Epithelial cell of esophagus (primary cell): ENCODE measurements at places on chromosomes 12 and 14.

DNA sequence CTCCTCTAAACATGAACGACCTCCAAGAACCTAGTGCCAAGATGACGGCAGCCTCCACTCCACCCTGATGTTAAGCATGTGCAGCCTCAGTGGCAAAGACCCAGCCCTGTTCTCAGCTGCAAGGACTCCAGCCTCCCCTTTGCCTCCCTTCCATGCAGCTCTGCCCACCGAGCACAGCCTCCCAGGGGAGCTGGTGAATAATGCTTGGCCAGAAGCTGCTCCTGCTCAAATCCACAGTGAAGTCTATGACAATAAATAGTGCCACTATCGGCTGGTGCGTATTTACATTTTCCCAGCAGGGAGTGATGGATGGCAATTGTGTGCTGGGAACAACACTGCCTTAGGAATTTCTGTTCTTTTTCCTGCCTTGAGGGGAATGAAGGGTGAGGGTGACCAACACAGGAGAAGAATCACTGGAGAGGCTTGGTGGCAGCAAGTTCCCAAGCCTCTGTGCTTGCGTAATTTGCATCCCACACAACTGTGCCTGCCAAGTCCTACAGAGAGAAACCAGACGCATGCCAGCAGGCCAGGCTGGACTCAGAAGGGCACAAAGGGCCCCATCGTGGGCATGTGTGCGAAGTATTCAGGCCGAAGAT lies 29.9 kb upstream of the TC2N start:
- no peak for DNase-seq

- no peak for DNase-seq
Measured at GRCh38 chr12:52218001-52218400, 15.0 kb upstream of the KRT7 start.

- peak; percentile 55 for DNase-seq
Measured at GRCh38 chr12:92469837-92470236, 233.0 kb upstream of the PLEKHG7 start.

DNA sequence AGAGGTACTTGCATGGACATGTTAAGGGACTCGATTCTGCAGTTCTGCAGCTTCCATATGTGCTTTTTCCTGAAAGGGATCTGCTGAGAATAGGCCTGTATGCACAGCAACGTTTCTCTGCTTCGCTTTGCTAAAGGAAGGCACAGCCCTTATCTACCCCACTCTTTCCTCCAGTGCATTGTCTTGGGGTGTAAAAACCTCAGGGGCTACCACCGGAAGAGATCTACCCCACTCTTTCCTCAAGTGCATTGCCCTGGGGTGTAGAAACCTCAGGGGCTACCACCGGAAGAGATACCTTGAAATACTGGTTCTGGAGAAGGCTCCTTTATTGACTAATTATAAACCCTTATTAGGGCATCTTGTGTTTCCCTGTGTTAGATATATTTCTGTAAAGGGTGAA lies 52.9 kb downstream of the SEL1L start:
- DNase-seq = no peak

DNA sequence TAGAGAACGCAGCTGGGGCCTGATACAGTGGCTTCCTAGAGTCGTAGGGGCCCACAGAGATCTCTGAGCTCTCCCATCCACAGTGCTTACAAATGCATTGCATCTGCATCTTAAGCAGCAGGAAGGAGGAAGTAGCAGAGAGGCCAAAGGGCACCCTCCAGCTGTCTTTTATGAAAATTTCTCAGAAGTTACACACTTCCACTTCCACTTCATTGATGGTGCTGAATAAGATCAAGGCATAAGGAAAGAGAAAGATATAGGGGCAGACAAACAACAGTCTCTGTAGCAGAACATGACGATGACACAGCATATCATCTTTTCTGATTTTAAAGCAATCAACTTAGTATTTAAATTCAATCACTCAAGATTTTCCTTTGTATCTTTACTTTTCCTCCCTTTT lies 51.6 kb upstream of the ABCC9 start:
- DNase-seq = no peak

GRCh38 chr14:58783792-58784511 lies 146.2 kb downstream of the DACT1 start:
- DNase-seq = no peak

DNA sequence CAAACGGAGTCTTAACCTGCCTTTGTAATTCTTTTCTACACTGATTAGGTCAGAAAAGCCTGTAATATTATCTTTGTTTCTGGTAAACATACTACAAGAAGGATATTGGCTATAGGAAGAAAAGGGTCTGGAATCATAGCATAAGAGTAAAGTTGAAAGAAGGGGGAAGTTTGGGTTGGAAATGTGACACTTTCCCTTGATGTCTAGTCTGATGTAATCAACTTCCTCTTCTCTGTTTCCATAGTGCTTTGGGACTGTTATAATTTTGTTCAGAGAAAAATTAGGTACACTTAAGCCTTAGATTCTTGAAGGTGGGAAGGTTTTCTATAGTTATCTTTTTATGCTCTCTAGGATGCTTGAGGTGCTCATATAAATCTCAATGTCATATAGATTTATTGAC lies 322.2 kb downstream of the AEBP2 start:
- DNase-seq = no peak

DNA sequence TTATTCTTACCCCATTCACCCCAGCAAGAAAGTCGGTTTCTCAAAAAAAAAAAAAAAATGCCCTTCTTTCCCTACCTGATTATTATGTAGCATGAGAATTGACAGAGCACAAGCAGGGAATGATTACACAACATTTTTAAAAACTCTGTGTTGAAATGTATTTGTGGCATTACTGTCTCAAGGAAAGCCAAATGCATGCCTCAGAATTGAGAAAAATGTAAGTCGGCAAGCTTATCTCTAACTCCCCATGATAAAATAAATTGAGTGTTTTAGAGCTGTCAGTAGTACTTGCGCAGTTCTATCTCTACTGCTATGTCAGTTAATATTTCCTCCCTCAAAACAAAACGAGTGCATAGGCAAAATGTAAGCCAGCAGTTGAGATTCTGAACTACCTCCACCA lies 25.7 kb downstream of the ANO4 start:
- no peak for DNase-seq

DNA sequence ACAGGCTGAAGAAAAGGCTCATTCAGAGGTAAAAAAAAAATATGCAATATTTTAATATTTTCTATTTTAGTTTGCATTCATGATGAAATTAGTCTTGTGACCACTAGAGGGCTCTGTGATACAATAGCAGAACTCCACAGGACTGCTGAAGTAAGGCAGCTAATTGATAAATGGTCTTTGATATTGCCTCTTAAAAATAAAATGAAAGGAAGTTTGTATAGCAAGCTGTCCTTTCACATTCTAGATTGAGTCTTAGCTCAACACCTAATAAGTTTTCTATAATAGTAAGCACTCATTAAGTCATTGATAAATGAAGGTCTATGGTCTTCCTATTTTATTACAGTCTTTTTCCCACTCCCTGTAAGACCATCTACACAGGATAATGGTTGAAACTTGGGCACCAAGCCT lies 315.7 kb downstream of the NAV3 start:
- DNase-seq = peak; percentile 43

- DNase-seq = no peak
Measured at GRCh38 chr14:40119765-40120164, 687.5 kb upstream of the FBXO33 start.

- no peak for DNase-seq
Measured at GRCh38 chr12:62919838-62920237, 15.1 kb downstream of the PPM1H start.

DNA sequence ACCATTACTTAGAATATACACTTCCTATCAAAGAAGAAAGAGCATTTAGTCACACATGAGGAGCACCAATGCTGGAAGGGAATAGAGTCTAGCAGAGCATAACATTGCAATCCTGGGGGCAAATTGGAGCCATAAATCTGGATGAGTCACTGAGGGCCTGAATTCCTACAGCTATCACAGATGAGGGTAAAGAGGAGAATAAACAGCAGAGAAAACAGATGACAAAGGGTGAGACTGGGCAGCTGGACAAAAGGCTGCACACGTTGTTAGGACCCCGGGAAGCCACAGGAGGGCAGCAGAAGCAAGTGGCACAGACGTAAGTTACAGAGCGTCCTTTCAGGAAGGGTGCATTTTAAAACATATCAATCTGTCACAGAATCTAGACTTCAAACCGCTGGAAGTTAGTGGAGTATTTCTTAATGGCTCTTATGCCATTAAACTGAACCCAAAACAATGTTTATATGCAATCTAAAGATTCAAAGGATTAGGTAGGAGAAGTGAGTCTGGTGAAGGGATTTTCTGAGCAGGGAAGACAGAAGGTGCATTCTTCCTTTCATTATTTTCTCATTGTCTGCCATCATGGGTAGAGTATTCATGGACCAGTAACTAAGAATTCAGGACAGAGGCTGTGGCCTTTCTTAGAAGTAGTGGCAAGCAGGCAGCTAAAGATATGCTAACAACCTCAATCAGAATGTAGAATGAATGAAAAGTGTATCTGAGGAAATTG lies 159.8 kb upstream of the DAAM1 start:
- DNase-seq = peak; percentile 71

DNA sequence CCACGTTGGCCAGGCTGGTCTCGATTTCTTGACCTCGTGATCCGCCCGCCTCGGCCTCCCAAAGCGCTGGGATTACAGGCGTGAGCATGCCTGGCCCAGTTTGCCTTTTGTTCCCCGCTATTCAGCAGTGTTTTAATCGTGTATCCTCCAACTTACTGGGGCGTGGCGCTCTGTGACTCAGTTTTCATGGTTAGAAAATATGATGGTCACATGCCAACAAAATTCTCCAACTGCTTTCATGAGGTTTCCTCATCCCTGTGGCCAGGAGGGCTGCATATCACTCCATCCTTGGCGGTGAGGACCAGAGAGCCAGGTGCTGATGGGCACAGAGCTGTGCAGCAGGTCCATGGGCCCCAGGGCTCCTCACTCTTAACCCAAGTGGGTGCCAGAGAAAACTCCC lies 33.0 kb upstream of the PRMT8 start:
- peak; percentile 96 for DNase-seq
